ENCODE measurements at places on chromosomes 5 and 9.

GRCh38 chr9:36392489-36392888 lies 7.6 kb downstream of the RNF38 start:
- DNase-seq, result peak; percentile 6

GRCh38 chr9:118129541-118129940 lies 425.3 kb downstream of the TLR4 start:
- no peak for DNase-seq

GRCh38 chr5:139653616-139654015 lies 5.5 kb downstream of the CXXC5 start:
- no peak for DNase-seq

DNA sequence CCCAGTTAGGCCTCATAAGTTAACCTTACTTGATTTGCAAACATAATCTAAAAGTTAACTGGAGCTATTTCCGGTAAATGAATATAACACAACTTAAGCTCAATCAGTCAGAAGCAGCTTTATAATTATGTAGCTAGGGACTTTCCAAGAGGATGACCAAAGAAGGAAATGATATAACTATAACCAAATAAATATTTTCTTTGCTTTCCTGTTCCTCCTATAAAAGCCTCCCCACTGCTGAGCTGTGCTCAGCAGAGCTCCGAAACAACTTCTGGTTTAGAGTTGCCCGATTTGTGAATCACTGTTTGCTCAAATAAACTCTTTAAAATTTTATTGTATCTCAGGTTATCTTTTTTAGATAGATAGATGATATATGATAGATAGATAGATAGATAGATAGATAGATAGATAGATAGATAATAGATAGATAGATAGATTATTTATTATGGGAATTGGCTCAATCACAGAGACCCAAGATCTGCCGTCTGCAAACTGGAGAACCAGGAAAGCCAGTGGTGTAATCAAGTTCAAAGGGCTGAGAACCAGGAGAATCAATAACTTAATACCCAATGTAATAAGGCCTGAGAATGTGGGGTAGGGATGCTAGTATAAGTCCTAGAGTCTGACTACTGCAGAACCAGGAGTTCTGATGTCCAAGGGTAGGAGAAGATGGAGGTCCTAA lies 19.3 kb upstream of the TMEM161B start:
- no peak for DNase-seq

DNA sequence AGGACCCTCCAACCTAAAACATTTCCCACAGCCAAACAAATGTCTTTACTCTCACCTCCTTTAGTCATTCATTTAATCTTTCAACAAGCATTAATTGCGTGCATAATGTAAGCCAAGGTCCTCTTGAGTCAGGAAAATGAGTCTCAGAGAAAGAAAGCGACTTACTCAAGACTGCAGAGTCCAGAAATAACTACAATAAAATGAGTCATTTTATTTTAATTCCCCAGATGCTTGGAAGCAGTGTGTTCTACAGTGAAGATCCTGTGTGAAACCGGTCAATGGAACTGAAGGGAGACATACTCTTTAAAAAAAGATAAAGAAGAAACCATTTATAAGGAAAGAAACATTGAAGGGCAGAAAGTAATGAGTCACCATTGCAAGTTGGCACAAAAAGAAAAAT lies 513.7 kb downstream of the CDK5RAP2 start:
- no peak for DNase-seq

DNA sequence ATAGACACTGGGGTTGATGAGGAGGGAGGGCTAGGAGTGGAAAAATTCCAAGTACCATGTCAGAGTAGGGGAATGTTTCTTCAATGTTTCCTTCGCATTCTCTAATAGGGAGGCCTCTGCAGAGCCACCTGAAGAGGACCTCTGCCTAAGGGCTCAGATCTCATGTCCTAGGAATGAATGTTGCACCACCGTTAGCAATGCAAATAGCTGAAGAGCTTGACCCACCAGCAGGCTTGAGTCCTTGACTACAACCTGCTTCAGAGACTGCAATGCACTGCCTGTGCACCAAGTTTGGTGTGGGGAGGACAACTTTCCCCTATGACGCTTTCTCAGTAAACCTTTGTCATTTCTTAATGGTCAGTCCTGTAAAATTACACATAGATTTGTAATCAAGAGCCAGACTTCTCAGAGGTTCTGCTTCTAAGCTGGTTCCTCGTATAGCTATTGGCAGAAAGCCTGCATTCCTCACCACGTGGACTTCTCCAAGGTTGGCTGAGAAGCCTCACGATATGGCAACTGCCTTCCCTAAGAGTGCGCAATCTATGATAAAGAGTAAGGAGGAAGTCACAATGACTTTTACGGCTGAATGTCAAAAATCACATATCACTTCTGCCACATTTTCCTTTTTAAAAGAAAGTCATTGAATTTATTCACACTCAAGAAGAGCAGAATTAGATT lies 600.7 kb upstream of the PTGER4 start:
- no peak for DNase-seq

DNA sequence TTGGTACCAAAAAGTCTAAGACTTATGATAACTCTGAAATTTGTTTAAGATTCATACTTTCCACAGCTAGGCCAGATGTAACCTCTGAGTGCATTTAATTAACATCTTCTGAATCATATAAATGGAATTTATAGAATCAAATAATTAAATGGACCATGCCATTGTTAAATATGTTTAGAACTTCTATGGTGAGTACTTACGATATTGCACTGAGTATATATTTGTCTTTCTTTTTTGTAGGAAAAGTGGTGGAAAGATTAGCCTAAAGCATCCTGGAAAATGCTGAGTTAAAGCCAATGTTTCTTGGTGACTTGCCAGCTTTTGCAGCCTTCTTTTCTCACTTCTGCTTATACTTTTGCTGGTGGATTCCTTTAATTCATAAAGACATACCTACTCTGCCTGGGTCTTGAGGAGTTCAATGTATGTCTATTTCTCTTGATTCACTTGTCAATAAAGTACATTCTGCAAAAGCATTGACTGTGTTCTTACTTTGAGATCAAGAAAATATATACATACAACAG lies 11.9 kb downstream of the SPINK6 start:
- no peak for DNase-seq

DNA sequence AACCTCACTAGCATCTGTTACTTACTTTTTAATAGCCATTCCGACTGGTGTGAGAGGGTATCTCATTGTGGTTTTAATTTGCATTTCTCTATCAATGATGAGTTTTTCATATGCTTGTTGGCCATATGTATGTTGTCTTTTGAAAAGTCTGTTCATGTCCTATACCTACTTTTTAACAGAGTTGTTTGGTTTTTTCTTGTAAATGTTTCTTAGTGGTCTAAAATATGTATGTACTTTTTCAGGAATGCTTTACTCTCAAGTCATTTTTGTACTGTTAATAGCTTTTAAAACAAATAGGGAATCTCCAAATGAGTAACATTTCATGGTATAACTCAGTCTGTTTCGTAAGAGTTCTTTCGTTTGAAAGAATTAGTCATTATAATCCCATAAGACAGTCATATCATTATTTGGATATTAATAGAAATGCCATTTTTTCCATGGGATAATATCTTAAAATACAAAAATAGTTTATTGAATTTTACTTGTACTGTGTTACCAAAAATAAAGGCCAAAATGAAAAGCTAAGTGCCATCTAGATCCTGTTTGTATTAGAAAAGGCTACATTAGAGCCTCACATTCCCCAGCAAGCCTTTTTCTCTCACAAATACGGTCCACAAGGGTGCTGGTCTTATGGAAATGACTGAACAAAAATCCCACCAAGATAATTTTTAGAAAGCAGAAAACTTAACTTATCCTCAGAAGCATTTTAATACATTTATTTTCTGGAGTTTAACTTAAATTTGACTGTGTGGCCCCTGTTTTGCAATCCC lies 247.7 kb downstream of the PJA2 start:
- no peak for DNase-seq

- no peak for DNase-seq
Observed at GRCh38 chr9:6034954-6035353, 19.5 kb upstream of the RANBP6 start.

- no peak for DNase-seq
Observed at GRCh38 chr5:126878085-126878484, 101.1 kb downstream of the LMNB1 start.

GRCh38 chr5:2101685-2102084 lies 219.0 kb upstream of the IRX4 start:
- DNase-seq, result no peak

DNA sequence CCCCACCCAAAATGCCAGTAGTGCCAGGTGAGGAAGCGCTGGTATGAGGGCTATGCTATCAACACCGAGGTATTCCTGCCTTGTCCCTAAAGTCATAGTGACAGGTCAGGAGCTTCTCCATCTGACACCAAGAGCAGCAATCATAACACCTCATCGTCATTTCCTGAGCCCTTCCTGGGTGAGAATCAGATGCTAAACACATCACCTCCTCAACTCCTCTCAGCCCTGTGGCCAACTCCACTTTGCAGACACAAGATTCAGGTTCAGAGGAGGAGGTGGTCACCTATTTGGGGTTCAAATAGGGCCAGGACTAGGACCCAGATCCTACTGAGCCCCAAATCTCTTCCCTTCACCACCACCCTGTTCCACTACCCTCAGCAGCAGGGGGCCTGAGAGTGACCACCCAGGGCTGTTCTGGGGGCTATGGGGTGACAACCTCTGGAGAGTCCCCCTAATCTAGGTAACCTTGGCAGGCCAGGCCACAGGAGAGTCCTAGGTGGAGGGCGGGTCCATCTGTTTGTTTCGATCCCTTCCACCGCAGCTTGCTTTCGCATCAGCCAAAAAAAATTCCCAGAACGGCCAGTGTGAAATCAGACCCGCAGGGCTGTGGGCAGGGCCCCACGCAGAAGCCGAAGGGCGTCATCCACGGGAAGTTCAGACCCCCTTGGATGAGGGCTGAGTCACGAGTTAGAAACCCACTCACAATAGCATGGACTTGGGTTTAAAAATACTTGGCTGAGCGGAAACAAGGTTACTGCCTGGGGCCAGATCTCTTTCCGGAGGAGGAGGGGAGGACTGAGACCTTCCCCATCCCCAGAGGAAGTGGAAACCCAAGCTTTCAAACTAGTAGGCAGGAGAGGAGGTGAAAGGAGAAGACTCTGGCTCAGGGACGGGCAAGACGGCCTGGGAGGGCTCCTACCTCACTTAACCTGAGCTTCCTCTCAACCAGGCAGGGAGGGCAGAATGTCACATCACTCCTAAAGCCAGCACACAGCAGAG lies 8.7 kb downstream of the STK10 start:
- peak; percentile 46 for DNase-seq

- DNase-seq, result no peak
Observed at GRCh38 chr5:140794595-140795258, at the start of gene PCDHA2. TSS of gene PCDHA2 (plus strand) at chr5:140794852.

DNA sequence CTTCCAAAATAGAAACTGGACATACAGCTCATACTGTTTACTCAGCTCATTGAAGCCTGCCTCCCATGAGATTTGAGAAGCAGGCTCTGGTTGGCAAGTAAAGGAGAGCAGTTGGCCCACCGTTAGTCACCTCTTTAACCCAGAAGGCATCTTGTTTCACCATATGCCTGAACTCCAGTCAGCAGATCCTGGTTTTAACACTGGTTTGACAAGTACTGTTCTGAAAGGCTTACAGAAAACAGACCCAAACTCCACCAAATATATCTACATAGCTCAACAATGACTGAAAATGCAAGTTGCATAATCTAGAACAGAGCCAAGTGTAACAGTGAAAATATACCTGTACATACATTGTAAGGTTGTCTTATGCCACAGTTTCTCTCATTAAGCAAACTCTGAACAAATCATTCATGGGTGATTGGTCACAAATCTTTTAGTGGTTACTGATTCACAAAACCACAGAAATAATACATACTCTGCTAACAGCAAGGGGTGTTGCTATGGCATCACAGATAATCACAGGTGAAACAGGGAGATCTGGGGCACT lies 198.8 kb downstream of the BNC2 start:
- peak; percentile 70 for DNase-seq
